ENCODE measurements at places on chromosomes 13 and 19. TPM values are rescaled to one million over a fixed set of nuclear protein-coding genes. Genes with fewer than 3 reads are reported as not detected.
A peak's percentile ranks its signal among the peaks of the same experiment; 100 is the strongest.

UBAC2 gene
- 94.3 TPM for total RNA-seq

FARP1 gene
- total RNA-seq = 266 TPM

SLITRK5 gene
- 0.35 TPM for total RNA-seq

DNA sequence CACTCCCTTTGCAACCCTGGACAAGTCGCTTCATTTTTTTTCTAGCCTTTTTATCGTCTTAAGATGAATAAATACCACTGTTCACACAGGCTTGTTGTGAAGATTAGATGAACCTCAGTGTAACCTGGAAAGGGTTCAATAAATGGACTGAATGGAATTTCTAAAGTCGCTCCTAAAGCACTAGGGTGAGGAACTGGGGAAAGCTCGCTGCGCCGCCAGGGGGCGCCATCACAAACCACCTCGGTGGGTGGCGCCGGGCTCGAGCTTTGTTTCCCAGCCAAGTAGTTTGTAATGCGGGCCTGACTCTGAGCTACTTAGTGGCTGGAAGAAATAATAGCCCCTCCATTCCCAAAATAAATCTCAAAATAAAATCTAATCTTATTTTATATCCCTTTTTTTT is 2.2 kb upstream of the CEACAM6 start:
- no peak overlapping the region for H3K27ac ChIP-seq
- H3K4me3 ChIP-seq = no peak overlapping the region
- no peaks in the 10 kb centered on the region for H3K36me3 ChIP-seq
- no peaks in the 10 kb centered on the region for H3K4me1 ChIP-seq
- peak; percentile 91 for DNase-seq

GRCh38 chr19:36363845-36364244 is 15.2 kb downstream of the ZFP14 start:
- H3K36me3 ChIP-seq = peaks cover 28% of the 10 kb centered on the region
- no peak overlapping the region for H3K27ac ChIP-seq
- no peak overlapping the region for H3K4me3 ChIP-seq

GRCh38 chr13:101880581-101880980 is 428.1 kb downstream of the ITGBL1 start:
- no peak overlapping the region for H3K4me3 ChIP-seq
- no peak overlapping the region for H3K27ac ChIP-seq
- DNase-seq = no peak
- no peaks in the 10 kb centered on the region for H3K36me3 ChIP-seq
- peaks cover 6% of the 10 kb centered on the region for H3K27me3 ChIP-seq
- no peaks in the 10 kb centered on the region for H3K4me1 ChIP-seq

DNA sequence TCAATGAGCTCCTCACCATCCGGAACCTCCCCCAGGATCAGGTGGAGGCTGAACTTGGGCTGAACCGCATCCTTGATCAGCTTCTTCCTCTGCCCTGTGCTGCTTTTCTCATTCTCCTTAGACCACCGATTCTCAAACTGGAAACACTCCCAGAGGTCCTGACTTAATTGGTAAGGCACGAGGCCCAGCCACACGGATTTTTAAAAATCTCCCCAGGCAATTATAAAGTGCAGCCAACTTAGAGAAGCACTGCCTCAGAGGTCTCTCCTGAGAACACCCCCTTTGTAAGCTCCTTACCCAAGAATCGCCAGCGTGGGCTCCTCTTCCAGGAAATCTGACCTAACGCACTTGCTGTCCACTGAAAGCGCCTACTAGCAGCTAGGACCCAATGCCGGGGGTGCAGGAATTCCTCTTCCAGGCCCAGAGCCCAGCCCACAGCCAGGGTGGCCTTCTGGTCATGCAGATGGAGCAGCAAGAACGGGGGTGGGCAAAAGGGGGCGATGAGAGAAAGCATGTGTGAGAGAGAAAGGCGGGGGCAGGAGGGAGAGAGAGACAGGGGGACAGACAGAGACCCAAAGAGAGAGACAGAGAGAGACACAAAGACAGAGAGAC is 66.9 kb upstream of the CACNA1A start:
- H3K4me3 ChIP-seq = no peak overlapping the region
- no peaks in the 10 kb centered on the region for H3K4me1 ChIP-seq
- DNase-seq = peak; percentile 53
- no peaks in the 10 kb centered on the region for H3K36me3 ChIP-seq
- H3K27ac ChIP-seq = no peak overlapping the region

DNA sequence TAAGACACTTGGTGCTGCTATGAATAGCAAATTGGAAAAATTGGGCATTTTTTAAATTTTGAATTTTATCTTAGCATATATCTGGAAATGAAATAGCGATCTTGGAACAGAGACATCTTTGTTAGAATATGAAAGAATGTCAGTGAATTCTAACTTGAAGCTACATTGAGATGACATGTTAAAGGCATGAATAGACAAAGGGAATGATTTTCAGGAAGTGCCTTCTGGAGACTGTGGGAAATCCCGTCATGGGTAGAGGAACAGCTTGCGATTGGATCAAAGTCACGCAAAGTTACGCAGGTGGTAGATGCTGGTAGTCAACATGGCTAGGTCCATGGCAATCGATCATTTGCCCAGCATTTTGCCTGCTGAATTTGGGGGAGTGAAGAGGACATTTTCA is 43.5 kb downstream of the LRCH1 start:
- H3K4me1 ChIP-seq = peaks cover 3% of the 10 kb centered on the region
- H3K27ac ChIP-seq = peak overlapping the region; percentile 14
- H3K27me3 ChIP-seq = no peaks in the 10 kb centered on the region

DNA sequence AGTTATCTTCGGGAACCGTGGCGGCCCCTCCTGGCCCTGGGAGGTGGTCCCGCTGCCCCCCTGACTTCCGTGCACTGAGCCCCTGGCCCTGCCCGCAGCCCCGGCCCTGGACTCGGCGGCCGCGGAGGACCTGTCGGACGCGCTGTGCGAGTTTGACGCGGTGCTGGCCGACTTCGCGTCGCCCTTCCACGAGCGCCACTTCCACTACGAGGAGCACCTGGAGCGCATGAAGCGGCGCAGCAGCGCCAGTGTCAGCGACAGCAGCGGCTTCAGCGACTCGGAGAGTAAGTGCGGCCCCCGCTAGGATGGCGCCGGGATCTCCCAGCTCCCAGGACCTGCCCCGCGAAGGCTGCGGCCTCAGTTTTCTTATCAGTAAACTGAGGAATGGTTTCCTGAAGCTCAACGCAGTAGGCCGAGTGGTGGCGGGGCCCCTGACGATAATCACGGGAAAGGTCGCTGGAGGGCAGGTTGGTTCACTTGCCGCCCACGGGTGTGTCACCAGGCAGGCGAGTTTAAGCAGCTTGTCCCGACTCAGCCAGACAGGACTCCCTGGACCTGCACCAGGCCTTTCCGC is 924 bp downstream of the RGCC start:
- H3K4me3 ChIP-seq = peak overlapping the region; percentile 74
- DNase-seq = peak; percentile 74
- peaks cover 5% of the 10 kb centered on the region for H3K4me1 ChIP-seq
- H3K27me3 ChIP-seq = peaks cover 89% of the 10 kb centered on the region
- H3K27ac ChIP-seq = no peak overlapping the region

All from endodermal cell (in vitro differentiated cells).